ENCODE measurements at places on chromosomes 6 and 20.

DNA sequence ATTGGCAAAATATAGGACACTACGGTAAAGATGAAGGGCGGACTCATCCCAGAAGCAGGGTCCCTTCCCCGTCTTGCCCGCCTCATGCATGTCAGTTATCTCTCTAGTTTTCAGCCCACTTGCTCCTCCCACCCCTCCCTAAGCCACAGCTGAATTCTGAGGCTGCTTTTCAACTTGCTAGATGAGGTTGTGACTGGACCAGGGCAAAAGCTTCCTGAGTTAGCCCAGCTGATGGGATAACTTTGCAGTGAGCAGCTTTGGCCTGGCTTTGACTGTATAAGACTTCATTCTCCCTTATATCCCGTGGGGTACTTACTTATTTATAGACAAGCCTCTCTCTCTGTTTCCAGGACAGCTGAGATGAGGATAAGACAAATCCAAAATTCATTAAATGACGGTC lies 23.2 kb downstream of the GHRH start:
- no peak for DNase-seq

- no peak for DNase-seq
Measured at GRCh38 chr6:155678361-155678760, 222.7 kb upstream of the NOX3 start.

DNA sequence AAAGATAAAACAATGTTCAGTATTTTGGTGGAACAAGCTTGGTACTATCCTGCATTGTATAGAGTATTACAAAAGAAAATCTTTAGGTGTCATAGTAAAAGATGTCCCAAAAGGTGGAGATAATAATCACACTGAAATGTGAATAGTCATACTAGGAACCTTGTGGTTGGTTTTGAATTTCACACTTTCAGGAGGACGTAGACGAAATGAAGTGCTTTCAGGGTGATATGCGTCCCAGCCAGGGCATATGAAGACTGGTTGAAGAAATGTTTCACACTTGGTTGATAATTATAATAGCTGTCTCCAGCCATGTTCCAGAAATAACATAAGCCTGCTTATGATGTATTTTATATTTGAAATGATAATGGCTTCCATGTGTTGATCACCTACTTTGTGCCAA lies 60.4 kb downstream of the SCAND1 start:
- no peak for DNase-seq

DNA sequence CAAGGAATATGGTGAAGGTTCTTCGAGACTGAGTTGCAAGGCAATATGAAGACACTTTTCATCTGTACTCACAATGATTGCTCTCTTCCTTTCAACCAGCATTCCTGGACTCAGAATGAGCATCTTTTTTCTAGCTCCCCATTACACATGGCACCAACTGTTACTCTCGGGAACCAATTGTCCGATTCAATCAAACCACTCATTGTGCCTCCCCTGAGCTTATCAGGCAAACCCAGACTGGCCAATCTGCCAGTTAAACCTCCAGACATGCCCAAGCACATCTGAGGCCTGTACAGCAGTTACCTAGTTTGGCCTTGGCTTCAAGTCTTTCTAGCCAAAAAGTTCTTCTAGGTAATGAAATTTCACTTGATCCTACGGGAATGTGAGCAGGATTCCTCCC lies 164.1 kb downstream of the ID4 start:
- DNase-seq = no peak

DNA sequence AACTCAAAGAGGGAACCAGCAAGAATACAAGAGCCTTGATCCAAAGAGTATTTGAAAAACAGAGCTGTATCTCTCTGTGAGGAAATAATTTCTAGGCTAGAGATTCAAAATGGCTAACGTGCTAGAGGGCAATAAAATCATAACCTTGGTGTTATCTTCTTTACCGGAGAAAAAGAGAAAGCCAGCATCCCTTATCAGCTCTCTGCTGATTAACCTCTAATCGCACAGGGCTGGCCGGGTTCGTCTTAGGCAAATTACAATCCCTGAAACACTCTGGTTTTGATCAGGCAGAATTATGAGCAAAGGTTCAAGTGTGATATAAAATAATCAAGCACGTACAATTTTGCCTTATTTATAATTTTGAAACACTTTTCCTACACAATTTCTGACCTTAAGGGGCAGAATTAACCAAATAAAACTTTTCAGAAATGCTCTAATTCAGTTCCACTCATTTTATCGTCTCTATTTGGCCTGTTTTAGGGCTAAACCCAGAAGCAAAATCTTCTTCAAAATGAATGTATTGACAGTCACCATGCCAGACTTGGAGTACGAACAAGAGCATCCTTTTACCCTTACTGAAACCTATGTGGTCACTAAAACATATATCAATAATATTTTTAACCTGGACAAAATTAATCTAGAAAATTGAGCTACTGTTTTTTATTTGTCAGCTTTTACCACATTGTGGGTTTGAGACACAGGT lies 13.7 kb downstream of the PSMB9 start:
- no peak for DNase-seq

- DNase-seq = no peak
Measured at GRCh38 chr6:92114091-92114675, 1305.2 kb downstream of the EPHA7 start.

GRCh38 chr20:48358176-48359054 lies 469.4 kb downstream of the PREX1 start:
- no peak for DNase-seq
